ENCODE measurements at places on chromosomes 1 and 21.

DNA sequence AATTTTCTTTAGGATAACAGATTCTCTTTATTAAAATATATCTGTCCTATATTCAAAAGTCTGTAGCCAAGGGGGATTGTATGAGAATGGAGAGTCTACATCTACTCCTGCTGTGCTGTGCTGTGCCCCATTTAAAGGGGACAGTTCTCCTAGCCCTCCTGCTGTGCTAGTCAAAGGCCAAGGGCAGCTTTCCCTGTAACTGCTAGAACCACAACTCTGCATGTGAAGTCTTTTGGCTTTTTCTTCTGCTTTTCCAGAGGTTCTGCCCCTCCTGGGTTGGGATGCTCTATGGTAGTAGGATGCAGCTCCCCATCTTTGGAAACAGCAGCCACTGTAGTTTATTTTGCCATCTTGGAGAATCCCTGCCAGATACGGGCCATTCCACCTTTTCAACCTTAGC is 197.5 kb upstream of the JUN start:
- DNase-seq = no peak

DNA sequence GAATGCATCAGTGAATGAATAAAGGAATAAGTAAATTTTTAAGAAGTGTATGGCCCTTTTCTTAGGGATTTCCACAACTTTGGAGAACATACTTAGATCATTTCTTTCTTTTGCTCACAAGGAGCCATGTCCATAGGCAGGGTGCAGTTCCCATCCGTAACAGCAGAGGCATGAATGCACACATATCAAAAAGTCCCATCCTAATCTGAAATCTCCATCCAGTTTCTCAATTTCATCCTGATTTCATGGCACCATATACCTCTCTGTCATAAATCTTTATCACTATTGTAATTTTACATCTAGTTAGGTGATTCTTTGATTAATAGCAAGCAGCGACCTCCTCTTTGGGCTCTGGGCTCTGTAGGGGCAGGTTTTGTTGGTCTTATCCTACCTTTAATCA is 359.2 kb downstream of the RRAGC start:
- DNase-seq = no peak

DNA sequence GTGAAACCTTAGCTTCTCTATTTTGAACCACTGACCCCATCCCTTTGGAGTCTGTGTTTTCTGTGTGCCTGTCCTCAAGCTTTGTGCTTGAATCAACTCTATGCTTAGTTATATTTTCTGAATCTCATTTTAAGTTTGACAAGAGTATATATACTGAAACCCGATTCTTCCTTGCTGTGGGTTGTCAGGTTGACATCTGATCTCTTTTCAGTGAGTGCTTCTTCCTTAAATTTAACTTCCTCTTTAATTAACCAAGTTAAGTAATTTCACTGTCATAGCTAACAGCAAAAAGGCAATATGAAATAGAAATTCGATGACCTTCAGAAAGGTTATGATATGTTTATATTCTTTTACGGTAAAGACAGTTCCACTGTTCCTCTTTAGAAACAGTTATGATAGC is 69.4 kb downstream of the C1orf21 start:
- no peak for DNase-seq

- DNase-seq = peak; percentile 50
These were observed 41.4 kb upstream of the LRRC8B start for GRCh38 chr1:89483010-89483756.

GRCh38 chr1:231357831-231358354 is 19.8 kb downstream of the SPRTN start:
- DNase-seq = peak; percentile 30

DNA sequence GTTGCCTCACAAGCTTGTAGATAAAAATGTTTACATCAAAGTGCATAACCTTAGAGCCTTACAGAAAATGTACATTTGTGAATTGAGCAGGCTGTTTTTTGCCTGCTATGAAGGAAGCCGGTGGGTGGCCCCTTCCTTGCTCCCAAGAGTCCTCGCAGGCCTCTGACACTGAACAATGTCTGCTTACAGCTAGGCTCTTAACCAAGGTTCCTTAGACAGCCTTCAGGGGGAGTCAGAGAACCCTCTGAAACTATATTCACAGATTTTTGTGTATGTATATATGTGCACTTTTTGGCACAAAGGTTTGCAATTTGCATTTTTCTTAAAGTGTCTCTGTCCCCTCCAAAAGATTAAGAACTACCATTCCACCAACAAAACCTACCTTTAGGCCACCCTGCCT is 282.6 kb downstream of the BARHL2 start:
- no peak for DNase-seq

DNA sequence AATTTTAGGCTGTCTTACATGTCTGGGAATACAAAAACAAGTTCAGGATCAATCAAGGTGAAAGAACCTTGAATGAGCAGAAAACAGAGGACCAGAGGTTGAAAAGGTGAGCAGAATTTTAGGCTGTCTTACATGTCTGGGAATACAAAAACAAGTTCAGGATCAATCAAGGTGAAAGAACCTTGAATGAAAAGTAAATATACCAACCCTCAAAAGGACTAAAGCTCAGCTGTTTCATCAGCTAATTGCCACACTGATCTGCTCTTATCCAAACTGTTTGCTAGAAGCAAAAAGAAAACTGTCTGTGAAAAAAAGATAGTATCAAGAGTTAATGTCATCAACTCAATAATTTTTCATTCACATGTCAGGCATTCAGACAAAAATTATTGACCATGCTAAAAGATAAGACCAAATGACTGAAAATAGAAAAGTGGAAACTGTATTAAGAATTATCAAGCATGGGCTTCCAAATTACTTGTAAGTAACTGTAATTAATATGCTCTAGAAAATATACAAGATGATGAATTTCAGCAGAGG is 69.2 kb downstream of the LTN1 start:
- DNase-seq = no peak

DNA sequence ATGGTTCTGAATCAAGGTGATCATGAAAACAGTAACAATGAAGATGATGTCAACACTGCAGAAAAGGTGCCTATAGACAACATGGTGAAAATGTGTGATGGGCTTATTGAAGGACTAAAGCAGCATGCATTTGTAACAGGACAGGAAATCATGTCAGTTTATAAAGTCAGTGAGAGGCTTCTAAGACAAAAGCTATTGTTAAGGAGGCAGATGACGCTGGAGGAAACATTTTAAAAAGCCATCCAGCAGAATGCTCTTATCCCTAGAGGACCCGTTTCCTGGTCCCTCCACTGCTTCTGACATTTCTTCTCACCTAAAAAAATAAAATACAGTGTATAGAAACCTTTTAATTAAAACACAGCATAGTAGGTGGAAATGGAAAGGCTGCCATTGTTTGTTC is 40.9 kb downstream of the CYYR1 start:
- no peak for DNase-seq

GRCh38 chr1:2258996-2259395 is 30.9 kb downstream of the SKI start:
- DNase-seq = no peak

- DNase-seq = no peak
These were observed 35.3 kb downstream of the CLCA4 start for GRCh38 chr1:86582161-86582560.

- no peak for DNase-seq
These were observed 1.3 kb downstream of the DENND4B start for GRCh38 chr1:153945131-153945794.

GRCh38 chr1:108685529-108685928 is 6.6 kb upstream of the PRPF38B start:
- no peak for DNase-seq

GRCh38 chr1:47230692-47231300 is 1.2 kb downstream of the TAL1 start:
- no peak for DNase-seq

GRCh38 chr1:165496501-165496900 is 47.3 kb upstream of the LRRC52 start:
- DNase-seq = no peak

DNA sequence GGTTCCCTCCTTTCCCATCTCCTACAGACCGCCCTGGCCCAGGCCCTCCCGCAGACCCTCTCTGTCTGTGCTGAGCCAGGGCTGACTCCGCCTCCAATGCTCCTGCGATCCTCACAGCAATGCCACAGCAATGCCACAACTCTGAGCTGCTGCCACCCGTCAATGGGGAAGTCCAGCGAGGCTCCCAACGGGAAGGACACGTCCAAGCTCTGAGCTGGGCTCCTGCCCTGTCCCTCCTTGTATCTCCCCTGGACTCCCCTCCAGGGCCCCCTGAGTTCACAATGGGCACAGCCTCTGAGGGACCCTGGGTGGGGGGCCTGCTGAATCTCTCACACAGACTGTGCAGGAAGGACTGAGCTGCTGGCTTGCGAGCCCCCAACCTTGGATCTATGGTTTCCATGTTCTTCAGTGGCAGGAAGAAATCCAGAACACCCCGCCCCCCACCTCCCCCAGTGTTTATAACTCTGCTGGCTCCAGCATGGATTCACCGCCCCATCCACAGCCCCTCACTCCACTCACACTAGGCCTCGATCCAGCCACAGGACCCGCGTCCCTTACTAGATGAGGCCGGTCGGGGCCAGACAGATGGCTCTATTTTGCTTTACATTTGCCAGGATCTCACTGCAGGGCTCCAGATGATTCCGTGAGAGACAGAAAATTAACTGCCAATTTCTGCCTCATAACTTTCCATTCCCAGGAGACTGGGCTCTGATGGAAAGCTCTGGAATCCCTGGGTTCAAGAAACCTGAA is 338.0 kb downstream of the MATN1 start:
- DNase-seq = no peak

GRCh38 chr1:245873883-245874671 is 633.0 kb downstream of the SMYD3 start:
- DNase-seq = no peak

DNA sequence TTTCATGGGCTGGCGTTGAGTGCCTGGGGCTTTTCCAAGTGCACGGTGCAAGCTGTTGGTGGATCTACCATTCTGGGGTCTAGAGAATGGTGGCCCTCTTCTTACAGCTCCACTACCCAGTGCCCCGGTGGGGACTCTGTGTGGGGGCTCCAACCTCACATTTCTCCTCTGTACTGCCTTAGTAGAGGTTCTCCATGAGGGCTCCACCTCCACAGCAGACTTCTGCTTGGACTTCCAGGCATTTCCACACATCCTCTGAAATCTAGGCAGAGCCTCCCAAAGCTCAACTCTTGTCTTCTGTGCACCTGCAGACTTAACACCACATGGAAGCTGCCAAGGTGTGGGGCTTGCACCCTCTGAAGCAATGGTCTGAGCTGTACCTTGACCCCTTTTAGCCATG is 82.1 kb downstream of the CCDC18 start:
- DNase-seq = no peak

DNA sequence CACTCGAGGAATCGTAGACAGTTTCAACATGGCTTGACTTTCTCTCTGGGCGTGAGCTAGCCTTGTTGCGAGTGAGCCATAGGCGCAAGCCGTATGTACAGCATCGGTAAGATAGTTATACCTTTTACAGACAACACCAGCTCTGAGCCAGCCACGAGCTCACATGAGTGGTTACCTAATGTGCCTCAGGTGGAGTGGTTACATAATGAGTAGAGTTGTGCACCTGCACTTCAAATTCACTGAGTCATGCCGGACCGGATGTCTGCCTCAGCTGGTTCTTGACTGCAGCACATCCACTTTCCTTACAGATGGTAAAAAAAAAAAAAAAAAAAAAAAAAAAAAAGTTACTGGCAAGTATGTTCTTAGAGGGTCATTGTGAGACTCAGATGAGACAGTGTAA is 360.4 kb upstream of the NR5A2 start:
- DNase-seq = no peak
